Hematopoietic multipotent progenitor cell treated with erythropoietin and hydrocortisone succinate and interleukin-3 and kit ligand, for 17 days (in vitro differentiated cells): ENCODE measurements at places on chromosomes 13 and 19.

DNA sequence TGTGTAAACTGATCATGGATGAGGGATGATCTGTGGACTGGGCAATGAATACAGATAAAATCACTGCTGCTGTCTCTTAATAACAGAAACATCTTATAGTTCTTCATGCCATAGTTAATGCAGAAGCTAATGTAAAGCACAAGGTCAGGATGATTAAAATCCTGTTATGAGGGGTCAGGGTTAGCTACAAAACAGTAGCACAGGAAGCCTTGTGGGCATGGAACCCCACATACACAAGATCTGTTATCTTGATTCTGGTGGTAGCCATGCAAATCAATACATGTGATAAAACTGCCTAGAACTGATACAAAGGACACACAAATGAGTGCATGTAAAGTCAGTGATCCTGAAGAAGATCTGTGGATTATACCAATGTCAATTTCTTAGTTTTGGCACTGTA, 96.4 kb downstream of the KLF12 start:
- no peak for DNase-seq

DNA sequence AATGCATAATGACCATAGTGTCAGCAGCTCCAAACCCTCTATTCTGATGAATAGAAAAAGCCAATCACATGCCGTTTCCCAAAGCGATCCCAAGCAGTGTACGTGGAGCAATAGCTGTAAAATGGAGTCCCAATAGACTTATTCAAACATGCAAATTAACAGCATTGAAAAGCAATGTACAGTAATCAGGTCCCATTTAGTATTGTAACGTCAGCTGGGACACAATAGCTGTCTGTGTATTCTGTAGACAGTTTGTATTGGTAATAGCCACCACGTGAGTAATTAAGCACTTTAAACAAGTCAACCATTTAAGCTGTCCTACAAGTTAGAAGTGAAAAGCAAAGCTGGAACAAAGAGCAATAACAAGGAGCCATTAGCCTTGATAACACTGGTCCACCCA, 698.2 kb downstream of the PCDH17 start:
- no peak for DNase-seq

DNA sequence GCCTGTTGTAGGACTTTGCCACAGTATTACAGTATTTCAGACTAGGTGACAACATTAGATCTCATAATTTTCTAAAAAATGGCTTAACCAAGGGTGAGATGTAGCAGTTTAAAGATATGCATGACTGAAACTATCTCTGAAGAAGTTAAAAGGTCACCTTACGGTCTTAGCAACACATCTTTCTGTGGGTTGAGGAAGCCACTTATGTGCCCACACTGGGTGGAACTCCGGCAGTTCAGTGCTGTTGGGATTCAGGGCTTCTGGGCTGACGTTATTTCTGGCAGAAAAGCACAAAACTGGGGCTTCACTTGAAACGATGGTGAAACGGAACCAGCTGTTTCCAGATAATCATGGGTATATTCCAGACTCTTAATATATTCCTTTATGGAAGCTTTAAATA, 697.3 kb downstream of the PCDH9 start:
- DNase-seq: no peak

DNA sequence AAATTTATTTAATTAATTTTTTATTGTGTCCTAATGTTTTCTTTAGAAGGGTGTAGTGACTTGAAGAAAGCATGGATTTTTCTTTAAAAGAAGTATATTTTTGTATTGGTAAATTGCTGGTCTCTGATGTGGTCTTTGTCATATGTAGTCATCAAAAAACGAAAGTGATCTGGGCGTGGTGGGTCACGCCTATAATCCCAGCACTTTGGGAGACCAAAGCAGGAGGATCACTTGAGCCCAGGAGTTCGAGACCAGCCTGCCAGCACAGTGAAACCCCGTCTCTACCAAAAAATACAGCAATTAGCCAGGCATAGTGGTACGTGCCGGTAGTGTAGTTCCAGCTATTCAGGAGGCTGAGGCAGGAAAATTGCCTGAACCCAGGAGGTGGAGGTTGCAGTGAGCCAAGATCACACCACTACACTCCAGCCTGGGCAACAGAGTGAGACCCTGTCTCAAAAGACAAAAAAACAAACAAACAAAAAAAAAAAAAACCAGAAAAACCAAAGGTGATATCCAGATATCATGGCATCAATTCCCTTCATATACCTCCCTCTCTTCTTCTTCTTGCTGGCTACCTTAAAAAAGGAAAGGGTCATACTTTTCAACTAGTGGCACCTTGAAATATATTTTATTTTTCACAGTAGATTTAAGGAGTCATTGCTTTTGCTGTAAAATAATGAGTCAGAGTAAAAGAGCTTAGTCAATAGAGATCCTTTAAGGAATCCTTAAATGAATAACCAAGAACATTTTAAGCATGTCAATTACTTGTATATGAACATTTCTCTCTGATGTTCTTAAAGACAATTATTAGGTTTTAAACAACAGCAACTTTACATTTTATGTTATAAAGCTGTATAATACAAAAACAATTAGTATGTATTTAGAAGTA, 19.9 kb downstream of the KCTD4 start:
- DNase-seq: no peak
